HFFc6 (cell line): ENCODE measurements at places on chromosomes 6 and 20. TPM values are rescaled to one million over a fixed set of nuclear protein-coding genes. Genes with fewer than 3 reads are reported as not detected.

DNA sequence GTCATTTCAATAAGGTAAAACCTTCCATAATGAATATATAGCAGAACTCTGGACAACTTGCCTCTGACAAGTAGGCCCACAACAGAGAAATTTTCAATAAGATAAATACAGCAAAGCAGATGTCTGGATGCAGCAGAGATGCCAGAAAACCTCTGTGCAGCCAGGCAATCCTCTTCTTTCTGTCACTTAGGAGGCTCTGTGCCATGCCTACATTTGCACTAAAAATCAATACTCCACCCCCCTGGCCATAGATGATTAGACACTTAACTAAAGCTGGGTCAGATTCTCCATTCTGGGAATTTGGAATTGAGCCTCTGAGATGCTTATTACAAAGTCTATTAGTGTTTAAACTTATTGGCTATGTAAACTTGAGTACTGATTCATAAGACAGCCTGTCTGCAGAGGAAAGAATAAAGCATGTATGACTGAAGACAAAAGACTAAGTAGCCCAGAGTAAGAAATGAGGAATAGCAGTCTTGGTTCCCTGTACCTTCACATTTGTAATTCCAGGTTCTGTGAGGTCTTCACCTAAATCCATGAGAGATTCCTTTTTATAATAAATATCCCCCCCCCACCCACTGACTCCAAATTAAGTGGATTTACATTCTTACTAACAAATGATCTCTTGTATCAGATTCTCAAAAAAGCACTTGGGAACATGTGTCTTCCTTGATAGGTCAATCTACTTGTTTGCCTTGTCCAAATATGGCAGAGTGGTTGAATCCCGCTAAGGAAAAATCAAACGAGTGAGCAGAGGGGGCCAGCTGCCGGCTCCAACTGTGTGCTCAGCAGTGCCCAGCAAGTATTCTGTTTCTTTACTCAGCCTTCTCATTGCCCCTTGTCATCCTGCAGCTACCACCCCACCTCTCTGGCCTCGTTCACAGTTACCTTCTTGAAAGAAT lies 20.4 kb downstream of the MAN1A1 start:
- DNase-seq = no peak

GRCh38 chr6:119476554-119476953 lies 127.0 kb upstream of the MAN1A1 start:
- no peak for DNase-seq

DNA sequence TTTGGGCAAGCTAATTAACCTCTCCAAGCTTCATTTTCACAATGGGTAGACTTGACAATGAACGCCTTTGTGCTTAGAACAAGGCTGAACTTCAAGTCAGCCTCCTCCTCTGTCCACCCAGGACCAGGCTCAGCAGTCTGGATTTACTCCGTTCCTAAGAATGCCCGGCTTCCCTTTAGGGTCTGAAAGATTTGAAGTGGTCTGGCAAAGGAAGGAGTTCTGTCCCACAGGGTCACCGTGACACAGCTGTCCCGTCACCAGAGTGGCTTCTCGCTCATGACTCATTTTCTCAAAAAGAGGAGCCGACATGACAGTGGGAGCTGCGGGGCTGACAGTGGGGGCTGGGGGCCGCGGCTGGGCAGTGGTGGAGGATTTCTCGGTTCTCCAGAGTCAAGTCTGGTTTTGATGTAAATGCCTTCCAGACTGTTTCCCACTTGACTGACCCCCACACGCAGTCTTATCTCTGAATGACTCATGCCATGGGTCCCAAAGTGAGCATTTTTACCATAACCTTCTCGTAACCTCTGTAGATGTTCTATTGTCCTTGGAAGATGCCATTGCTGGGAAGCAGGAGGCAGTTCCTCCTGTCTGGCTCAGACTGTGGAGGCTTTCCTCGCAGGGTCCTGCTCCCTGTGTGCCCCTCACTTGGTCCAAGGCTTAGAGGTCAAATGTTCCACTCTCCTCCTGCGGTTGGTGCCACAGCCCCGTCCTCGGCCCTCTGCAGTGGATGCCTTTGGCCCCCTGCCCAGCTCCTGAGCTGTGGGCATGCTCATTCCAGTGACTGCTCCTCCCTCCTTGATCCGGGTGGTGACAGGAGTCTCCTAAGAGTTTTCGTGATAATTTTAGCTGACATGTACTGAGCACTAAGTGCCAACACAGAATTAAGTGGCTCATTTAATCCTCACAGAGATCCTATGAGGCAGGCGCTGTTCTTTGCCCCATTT lies 253.1 kb downstream of the FNDC1 start:
- no peak for DNase-seq

- no peak for DNase-seq
These were observed 30.6 kb upstream of the LY86 start for GRCh38 chr6:6557886-6558285.

DNA sequence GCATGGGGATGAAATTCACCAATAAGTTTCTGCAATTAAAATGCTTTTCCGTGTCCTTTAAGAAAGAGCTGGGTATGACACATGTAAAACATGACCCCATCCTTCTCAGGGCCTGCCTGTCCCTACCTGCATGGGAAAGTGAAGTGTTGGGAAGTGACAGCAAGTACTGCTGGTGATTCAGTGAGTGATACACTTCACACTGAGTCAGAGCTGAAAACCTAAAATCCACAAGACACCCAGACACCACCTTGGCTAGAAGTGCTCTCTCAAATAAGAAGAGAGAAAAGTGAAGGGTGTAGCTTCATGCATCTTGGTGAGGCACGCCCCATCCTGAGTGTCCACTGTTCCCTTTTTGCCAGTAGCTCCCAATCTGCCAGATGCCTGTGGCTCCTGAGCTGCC lies 3.3 kb downstream of the RAB22A start:
- no peak for DNase-seq

DNA sequence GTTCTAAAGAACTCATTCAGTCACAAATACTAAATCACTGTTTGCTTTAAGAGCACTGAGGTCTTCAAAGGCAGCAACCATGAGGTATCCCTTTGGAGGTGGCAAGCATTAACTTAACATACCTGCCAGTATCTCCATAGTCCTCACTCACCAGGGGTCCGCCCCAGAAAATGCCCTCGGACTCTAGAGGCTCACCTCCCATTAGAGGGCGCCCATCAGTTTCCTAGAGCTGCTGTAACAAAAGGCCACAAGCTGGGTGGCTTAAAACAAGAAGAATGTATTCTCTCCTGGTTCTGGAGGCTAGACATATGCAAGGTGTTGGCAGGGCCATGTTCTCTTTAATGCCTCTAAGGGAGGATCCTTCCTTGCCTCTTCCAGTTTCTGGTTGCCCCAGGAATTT lies 12.0 kb upstream of the RNGTT start:
- no peak for DNase-seq

DNA sequence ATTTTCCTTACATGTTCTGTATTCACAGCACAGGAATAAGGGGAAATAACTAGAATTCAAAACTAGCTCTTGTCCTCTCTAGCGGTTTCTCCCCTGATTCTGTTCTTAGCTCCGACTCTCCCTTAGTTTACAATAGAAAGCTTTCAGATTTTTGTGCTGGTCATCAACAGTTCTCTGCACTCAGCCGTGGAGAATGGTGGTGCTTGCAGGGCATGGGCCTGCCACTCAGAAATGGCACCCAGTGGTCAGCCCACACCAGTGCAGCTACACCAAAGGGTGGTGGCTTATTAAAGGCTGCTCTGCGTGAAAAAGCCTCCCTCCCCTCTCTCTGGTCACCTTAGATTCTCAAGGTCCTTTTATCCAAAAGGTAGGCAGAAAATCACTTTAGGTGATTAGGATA lies 123.5 kb downstream of the SASH1 start:
- DNase-seq = no peak

DNA sequence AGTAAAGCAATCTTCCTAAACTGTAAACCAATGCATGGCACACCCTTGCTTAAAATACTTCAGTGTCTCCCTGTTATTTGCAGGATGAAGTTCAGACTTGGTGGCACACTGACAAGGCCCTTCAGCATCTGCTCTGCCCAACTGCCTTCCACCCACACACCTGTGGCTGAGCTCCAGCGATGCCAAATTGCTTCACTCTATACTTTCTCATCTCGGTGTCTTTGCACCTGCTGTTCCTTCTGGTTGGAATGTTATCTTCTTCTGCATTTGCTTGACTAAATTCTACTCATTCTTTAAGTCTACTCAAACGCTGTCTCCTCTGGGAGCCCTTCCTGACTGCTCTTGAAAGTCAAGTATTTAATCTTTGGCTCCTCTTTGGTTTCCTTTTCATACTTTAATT lies 100.1 kb upstream of the SUPT3H start:
- no peak for DNase-seq

- DNase-seq = no peak
These were observed 66.0 kb upstream of the TXNDC5 start for GRCh38 chr6:7976485-7977056.

DNA sequence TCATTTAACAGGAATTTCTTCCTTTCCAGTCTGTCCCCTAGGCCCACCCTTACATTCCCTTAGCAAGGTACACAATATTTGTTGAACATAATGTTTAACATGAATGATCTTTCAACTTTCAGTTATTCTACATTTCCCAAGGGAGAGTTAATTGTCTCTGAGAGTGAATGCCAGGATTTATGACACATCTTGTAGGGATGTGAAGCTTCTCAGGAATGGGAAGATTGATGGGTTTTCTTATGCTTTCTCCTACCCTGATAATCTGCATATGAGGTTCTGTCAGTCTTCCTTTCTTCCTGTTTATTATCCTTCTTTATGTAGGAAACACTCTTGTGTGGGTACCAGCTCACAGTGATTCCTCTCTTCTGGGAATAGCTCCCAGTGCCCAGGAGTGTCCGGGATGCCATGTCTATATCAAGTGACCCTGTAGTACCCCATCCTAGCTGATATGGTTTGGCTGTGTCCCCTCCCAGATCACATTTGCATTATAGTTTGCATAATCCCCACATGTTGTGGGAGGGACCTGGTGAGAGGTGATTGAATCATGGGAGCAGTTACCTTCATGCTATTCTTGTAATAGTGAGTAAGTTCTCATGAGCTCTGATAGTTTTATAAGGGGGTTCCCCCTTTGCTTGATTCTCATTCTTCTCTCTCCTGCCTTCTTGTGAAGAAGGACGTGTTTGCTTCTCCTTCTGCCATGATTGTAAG lies 7.1 kb upstream of the FYN start:
- DNase-seq = peak; percentile 51

DNA sequence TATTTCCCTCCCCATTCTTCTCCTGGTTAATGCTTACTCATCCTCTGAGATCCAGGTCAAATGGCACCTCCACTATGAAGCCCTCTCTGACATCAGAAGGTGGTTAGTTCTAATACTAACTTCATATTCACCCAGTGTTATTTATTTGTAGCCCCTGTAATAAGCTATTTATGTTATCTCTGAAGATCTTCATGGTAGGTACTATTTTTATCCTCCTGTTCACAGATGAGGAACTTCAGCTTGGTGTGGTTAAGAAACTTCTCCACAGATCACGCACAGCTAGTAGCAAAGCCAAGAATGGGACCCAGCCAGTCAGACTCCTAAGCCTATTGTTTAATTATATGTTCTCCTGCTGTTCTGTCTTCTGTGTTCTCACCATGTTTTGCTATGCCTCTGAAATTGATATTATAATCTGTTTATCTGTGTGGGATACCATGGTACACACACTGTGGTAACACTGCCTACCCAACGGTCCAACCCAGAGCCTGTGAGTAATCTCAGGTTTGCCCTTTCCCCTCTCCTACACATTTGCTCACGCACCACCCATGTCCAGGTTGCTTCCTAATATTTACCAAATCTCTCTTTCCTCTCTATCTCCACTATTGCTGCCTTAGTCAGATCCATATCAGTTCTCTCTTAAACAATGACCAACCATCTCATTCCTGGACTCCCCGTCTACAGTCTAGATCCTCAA lies 98.4 kb downstream of the IPCEF1 start:
- DNase-seq = no peak

The DEFB129 gene
- total RNA-seq = not detected in 3 replicates

The RBCK1 gene
- 77.0 to 86.3 TPM (median 77.2 TPM) in 3 replicates for total RNA-seq

The UST gene
- 12.9 to 15.7 TPM (median 15.0 TPM) in 3 replicates for total RNA-seq

The PRDM13 gene
- not detected in 2 replicates for total RNA-seq

The SLC17A2 gene
- not detected in 3 replicates for total RNA-seq

The HRH3 gene
- not detected in 3 replicates for total RNA-seq

The DHX16 gene
- total RNA-seq = 32.2 to 38.8 TPM (median 36.1 TPM) in 3 replicates

The ROMO1 gene
- total RNA-seq = 202 to 259 TPM (median 219 TPM) in 3 replicates
